ENCODE measurements at places on chromosomes 6 and 20.
A peak's percentile ranks its signal among the peaks of the same experiment; 100 is the strongest.

DNA sequence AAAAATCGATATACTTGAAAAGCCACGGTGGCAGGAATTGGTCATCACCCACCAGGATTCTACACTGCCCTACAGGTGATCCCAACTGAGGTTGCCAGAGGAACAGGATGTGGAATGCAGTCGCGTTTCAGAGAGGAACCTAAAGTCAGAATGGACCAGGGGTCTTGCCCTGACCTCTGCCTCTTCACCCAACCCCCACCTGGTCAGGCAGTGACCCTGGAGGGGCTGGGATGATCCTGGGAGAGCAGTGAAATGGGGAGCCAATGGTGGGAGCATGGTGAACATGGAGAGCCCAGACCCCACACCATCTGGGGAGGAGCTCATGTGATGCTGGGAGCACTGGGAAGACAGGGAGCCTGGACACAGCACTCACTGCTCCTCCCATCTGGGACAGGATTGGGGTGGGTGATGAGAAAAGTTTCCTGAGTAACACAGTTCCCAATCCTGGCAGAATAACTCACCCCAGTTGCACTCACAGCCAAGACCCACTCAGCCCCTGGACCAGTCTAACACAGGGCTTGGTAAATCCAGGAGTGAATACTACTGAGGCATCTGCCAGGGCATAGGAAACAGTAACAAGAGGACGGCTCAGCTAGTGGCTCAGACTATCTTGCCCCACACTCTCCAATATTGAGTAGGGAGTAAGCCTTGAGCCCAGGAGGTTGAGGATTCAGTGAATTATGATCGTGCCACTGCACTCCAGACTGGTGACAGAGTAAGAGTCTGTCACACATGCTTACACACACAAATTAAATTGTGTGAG lies 1.7 kb upstream of the ULBP2 start:
- no peak for DNase-seq
- H3K36me3 ChIP-seq = no peaks in the 10 kb centered on the region
- no peak overlapping the region for H3K27ac ChIP-seq
- peaks cover 48% of the 10 kb centered on the region for H3K27me3 ChIP-seq
- H3K4me1 ChIP-seq = no peaks in the 10 kb centered on the region
- H3K4me3 ChIP-seq = no peak overlapping the region

DNA sequence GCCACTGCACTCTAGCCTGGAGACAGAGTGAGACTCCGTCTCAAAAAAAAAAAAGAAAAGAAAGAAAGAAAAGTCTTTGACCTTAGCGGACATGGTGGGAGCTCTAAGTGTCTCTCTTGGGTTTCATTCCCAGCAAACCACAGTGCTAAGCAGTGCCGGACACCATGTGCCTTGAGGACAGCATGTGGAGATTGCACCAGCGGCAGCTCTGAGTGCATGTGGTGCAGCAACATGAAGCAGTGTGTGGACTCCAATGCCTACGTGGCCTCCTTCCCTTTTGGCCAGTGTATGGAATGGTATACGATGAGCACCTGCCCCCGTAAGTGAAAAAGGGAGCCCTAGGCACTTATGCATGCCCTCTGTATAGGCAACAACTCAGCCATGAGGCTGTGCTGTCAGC lies 79.4 kb downstream of the GFRA4 start:
- H3K4me1 ChIP-seq = no peaks in the 10 kb centered on the region
- no peak for DNase-seq
- no peak overlapping the region for H3K4me3 ChIP-seq
- H3K36me3 ChIP-seq = no peaks in the 10 kb centered on the region
- H3K27me3 ChIP-seq = no peaks in the 10 kb centered on the region

GRCh38 chr6:53312355-53312754 lies 36.4 kb downstream of the ELOVL5 start:
- no peak overlapping the region for H3K27ac ChIP-seq
- DNase-seq = no peak
- H3K4me1 ChIP-seq = no peaks in the 10 kb centered on the region
- H3K4me3 ChIP-seq = no peak overlapping the region

DNA sequence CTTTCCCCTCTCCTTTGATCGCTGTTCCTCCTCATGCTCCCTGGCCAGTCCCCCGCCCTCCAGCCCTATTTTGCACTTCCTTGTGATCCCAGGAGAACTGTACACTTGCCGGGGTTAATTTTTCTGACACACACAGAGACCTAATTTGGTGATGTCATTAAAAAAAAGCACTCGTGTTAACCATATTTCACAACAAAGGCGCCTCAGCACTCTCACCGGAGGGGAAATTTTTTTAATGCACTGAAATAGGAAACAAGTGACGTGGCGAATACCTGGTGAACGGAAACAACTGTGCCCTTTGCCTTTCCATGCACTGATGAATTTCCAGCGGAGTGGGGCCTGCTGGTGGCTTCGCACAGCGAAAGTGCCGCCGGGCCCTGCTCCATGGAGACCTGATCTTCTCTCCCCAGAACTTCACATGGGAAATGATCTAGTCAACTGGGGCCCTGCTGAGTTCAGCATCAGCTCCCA lies 53.9 kb upstream of the TAGAP start:
- H3K4me1 ChIP-seq = no peaks in the 10 kb centered on the region
- H3K27me3 ChIP-seq = no peaks in the 10 kb centered on the region
- no peaks in the 10 kb centered on the region for H3K36me3 ChIP-seq
- no peak overlapping the region for H3K27ac ChIP-seq

DNA sequence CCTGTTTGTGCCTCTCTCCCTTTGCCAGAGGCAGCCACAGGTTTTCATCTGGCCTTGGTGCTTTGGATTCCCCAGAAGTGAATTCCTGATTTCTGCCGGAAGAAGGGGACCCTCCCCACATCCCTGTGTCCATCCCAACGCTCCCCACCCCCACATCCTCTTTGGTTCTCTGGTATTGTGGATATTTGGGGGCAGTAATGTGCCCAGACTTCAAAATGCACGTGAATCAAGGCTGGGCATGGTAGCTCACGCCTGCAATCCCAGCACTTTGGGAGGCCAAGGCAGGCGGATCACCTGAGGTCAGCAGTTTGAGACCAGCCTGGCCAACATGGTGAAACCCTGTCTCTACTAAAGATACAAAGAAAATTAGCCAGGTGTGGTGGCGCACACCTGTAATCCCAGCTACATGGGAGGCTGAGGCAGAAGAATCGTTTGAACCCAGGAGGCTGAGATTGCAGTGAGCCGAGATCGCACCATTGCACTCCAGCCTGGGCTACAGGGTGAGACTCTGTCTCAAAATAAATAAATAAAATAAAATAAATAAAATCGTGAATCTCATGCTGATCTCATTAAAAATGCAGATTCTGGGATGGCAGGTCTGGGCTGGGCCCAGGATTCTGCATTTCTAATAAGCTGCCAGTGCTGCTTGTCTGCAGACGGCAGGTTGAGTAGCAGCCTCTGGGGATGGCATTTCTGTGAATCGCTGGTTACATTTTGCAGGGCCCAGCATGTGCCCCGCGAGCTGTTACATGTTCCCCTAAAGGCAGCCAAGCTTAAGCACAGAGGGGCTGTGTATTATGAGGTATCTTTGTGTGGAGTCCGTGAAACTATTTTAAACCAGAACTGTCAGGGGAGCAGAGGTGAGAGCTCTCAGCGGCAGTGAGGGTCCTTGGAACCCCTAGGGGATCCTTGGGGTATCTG lies 49.0 kb downstream of the SYNJ2 start:
- H3K27me3 ChIP-seq = no peaks in the 10 kb centered on the region
- H3K27ac ChIP-seq = no peak overlapping the region
- no peaks in the 10 kb centered on the region for H3K36me3 ChIP-seq
- no peak for DNase-seq
- no peak overlapping the region for H3K4me3 ChIP-seq
- peaks cover 3% of the 10 kb centered on the region for H3K4me1 ChIP-seq

- no peak overlapping the region for H3K27ac ChIP-seq
- no peaks in the 10 kb centered on the region for H3K27me3 ChIP-seq
- no peaks in the 10 kb centered on the region for H3K4me1 ChIP-seq
Observed at GRCh38 chr20:42530855-42531448, 658.8 kb downstream of the PTPRT start.

GRCh38 chr20:24637087-24637486 lies 167.7 kb downstream of the SYNDIG1 start:
- H3K4me3 ChIP-seq = no peak overlapping the region
- no peak overlapping the region for H3K27ac ChIP-seq
- no peaks in the 10 kb centered on the region for H3K4me1 ChIP-seq
- H3K27me3 ChIP-seq = no peaks in the 10 kb centered on the region
- H3K36me3 ChIP-seq = no peaks in the 10 kb centered on the region

DNA sequence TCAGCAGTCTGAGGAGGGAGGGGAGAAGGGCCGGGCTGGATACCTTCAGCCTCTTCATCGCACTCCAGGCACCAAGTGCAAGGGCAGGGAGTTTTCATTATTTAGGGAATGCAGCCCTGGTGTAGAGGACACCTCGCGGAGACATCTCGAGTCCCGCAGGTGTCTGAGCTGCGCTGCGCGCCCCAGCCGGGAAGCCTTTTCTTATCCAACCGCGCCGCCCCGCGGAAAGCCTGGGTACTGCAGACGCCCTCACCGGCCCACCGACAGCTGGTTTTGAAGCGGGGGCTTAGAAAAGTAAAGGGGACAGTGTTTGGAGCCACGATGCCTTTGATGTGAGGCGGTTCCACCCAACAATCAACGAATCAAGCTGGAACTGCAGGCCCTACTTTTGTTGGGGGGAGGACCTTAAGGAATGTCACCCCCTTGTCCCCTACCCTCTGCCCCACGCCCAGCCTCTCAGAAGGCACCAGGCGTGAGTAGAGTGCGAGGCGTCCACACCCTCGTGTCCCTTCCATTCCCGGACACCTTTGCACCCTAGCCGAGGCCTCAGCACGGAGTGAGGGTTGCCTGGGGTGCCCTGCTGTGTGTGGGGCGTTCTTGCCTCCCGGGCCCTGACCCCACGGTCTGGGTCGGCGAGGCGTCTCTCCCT lies 8.6 kb downstream of the NKX2-2 start:
- no peaks in the 10 kb centered on the region for H3K36me3 ChIP-seq
- H3K27me3 ChIP-seq = peaks cover 36% of the 10 kb centered on the region
- peak; percentile 74 for DNase-seq
- no peaks in the 10 kb centered on the region for H3K4me1 ChIP-seq
- no peak overlapping the region for H3K4me3 ChIP-seq

Measured in mesendoderm (in vitro differentiated cells).